ACHN (cell line): ENCODE measurements at places on chromosomes 6 and 20.

DNA sequence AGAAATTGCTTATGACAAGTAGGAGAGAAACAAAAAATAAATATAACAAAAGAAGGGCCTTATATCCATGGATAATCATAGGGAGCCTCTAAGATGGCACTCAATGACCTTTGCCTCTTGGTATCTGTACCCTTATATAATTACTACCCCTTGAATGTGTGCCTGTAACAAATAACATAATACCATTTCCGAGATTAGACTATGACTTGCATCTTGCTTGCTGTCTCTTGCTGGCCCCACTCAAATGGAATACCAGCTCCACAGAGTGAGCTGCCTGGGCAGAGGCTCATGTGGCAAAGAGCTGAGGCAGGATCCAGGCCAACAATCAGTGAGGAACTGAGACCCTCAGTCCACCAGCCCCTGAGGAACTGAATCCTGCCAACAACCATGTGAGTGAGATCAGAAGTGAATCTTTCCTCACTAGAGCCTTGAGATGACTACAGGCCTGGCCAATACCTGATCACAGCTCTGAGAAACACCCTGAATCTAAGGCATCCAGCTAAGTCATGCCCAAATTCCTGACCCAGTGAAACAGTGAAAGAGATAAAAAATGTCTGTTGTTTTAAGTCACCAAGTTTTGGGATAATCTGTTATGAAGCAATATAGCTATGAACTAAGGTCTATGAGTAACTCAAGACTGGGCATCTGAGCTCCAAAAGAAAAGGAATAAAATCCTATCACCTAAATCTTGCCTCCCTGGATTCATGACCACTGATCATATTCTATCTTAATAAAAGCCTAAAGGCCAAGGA is 5.5 kb downstream of the KATNA1 start:
- no peak for DNase-seq

DNA sequence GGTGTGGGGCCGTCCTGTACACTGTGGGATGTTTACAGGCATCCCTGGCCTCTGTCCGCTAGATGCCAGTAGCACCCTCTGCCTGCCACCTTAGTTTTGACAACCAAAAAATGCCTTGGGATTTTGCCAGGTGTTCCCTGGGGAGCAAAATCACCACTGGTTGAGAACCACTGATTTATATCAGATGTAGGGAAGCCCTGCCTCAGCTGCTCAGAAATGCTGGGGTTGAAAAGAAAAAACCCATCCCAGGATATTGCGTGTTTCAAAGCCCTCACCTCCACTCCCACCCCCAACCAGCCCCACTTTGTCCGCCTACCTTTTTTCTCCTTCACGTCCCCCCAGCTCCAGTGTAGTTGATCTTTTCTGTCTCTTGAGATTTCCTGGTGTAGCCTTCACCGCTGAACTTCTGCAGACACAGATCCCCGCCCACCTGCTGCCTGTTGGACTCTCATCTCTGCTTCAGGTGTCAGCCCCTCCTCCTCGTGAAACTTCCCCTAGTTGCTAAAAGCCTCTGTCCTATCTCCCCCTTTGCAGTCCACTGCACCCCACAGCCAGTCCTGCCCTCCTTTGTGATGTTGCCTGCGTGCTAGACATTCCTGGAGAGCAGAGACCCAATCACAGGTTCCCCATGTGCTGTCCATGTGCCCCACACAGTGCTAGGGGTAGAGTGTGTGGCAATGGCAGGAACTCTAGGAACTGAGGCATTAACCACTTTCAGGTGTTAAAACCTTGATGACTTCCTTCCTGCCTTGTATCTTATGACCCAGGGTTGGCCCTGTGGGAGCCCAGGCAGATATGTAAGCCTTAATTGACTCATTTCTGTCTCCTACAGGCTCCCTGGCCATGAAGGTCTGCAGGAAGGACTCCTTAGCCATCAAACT is 98.9 kb downstream of the TBC1D7 start:
- DNase-seq = no peak

DNA sequence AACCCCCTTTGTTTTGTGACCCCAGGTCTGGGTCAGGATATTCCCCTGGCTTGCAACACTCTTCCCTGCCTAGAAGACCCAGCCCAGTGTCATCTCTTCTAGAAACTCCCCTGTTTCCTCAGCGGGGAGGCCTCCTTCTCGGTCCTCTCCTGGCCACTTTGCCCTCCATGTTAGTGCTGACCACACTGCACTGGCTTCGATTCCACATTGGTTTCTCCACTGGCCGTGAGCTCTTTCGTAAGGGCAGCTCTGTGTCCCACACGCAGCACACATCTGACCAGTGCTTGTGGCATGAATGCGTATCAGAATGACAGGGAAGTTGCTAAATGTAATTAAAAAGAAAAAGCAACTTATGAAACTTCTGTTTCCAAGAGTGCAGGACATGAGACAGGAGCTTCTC is 49.4 kb upstream of the FNDC1 start:
- no peak for DNase-seq

- peak; percentile 61 for DNase-seq
Observed at GRCh38 chr6:142945446-142946180, 637 bp upstream of the HIVEP2 start.

DNA sequence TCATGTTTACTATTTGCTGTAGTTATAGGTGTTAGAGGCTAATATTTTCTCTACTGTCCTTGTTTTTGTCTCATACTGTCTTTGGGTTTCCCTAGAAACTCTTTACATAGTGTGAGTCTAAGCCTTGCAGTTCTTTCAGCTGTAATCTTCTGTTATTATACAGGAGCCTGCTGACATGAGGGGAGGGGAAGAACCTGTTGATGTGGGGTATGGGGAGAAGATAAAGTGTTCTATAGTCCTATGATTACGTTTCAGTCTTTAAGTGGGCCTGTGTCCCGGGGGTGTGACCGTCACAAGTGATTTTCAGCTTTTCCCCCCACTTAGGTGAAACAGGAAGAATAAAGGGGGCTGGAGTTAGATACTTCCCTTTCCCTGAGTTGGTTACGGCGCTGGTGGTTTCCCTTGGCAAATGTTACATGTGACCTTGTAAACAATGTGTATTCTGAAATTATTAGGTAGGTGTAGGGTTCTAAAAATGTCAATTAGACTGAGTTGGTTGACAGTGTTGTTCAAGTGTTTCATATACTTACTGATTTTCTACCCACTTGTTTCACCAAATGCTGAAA is 41.3 kb downstream of the REV3L start:
- no peak for DNase-seq

DNA sequence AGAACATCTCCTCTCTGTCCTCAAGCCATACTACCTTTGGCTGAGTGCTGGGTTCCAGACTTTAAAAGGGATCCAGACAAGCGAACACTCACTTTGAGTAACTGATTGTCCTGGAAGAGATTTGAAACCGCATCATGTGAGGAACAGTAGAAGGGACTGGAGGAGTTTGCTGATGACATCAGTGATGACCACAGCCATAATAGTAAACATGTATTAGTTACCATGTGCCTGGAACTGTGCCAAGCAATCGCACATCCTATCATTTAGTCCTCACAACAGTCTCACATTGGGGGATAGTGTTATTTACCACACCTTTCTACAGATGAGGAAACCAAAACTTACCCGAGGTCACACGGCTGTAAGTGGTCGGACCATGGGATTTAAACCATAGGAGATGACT is 39.8 kb downstream of the ARMC2 start:
- DNase-seq = no peak

- DNase-seq = no peak
Observed at GRCh38 chr20:57653546-57653900, 33.3 kb upstream of the ZBP1 start.

- DNase-seq = no peak
Observed at GRCh38 chr6:44829836-44830235, 442.3 kb downstream of the CDC5L start.

DNA sequence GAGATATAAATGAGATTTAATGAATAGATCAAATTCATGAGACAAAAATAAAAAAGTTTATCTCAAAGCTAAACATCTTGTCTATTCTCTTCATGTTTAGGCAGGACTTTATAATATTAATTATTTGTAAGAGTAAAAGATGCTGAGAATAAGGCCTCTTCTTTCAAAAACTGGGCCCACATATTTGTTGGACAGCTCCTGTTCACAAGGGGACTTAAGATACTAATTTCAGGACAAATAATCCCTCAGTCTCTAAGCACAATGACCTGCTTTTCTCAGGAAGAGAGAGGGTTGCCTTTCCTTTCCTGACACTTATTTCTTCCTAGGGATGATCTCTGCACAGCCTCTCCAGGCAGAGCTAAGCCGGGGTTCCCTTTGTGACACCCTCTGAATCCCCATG is 43.3 kb downstream of the NOX3 start:
- no peak for DNase-seq

- DNase-seq = peak; percentile 25
Observed at GRCh38 chr20:23361119-23361475, 885 bp upstream of the GZF1 start.

DNA sequence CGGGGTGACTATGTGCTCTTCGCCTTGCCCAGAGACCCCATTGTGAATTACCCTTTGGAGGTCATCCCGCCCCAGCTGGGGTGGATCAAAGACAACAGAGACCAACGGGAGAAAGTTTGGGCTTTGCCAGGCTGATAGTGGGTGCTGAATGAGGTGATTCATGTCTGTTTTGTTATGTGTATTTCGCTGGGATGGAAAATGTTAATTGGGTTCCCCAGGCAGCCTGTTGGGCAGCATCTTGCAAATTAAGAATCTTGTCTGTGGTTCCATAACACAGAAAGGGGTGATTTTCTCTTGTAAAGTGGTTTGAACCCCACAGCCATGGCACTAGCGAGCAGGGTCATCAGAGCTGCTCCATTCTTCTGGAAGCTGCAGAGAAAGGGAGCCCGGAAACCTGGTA is 63.1 kb upstream of the UNC93A start:
- DNase-seq = no peak

- no peak for DNase-seq
Observed at GRCh38 chr6:131070061-131070460, 7.0 kb upstream of the EPB41L2 start.

DNA sequence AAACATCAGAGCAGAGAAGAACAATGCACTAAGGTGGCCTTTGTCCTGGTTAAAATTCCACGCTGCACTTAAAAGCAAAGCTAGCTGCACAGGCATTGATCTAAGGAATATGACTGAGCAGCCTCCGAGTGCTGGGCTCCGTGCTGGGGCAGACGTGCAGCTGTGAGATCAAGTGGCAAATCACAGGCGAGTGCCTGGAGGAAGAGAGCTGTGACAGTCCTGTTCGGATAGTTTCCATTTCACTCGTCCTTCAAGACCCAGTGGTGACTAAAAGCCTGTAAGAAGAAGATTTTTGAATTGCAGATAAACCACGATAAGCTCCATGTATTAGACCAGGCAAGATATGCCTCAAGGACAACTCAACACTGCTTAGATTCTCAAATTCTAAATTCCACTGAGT is 247.9 kb downstream of the ANKRD60 start:
- no peak for DNase-seq

DNA sequence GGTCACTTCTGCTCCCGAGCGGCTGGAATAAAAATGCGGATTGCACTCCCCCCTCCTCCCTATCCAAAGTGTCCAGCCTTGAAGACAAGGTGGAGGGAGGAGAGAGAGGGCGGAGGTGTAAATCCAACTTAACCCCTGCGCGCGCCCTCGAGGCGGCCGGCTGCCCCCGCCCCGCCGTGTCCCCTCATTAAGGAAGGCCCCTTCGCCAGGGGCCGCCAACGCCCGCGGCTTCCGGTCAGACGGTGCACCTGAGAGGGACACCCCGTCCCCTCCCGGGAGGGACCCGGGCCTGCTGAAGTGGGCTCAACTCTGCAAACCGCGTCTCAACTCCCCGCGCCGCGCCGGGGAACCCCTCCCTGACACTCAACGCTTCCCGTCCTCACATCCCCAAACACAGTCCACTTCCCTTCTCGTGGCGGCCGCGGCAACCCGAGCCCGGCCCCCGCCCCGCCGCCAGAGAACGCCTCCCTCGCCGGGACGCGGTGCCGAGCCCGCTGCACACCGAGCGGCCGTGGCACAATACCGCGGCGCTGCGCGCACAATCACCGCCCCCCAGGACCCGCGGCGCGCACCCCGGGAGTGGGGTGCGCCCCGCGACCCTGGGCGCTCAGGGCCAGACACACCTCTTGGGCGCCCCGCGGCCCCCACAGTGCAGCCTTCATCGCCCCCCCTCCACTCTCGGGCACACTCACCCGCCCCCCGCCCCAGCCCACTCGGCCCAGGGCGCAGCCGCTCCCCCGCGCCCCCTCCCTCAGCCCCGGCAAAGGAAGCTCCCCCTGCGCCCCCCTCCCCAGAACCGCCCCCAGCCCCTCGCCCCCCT is 102.5 kb downstream of the NOL4L start:
- DNase-seq = peak; percentile 30

GRCh38 chr6:132443206-132443605 is 41.9 kb upstream of the MOXD1 start:
- DNase-seq = no peak

DNA sequence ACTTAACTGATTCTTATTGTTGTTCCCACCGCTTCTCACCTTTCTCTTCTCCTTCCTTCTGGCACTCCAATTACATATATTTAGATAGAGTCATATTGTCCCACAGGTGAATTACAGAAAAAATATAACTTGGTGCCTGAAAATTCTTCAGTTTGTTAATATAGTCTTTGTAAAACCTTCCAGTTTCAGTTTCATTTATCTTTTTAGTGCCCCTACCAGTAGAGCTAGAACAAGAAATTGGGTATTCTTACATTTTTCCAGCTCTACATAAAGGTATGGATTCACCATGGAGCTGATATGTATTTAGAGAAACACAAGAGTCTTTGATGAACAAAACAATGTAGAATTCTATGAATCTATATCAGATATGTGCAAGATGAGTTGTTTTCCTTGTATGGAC is 10.7 kb downstream of the MANEA start:
- no peak for DNase-seq

- DNase-seq = no peak
Observed at GRCh38 chr6:22064558-22064957, 232.3 kb downstream of the PRL start.

- no peak for DNase-seq
Observed at GRCh38 chr6:29403801-29404200, 8.4 kb downstream of the OR12D2 start.

GRCh38 chr20:10619427-10619826 is 54.4 kb downstream of the JAG1 start:
- no peak for DNase-seq

GRCh38 chr6:17061097-17061496 is 40.8 kb upstream of the STMND1 start:
- DNase-seq = no peak
